ENCODE measurements at places on chromosomes 13 and 19.

- DNase-seq: no peak
Observed at GRCh38 chr13:44605721-44606120, 29.6 kb upstream of the TSC22D1 start.

GRCh38 chr13:43652760-43653159 lies 134.0 kb downstream of the ENOX1 start:
- DNase-seq: no peak

DNA sequence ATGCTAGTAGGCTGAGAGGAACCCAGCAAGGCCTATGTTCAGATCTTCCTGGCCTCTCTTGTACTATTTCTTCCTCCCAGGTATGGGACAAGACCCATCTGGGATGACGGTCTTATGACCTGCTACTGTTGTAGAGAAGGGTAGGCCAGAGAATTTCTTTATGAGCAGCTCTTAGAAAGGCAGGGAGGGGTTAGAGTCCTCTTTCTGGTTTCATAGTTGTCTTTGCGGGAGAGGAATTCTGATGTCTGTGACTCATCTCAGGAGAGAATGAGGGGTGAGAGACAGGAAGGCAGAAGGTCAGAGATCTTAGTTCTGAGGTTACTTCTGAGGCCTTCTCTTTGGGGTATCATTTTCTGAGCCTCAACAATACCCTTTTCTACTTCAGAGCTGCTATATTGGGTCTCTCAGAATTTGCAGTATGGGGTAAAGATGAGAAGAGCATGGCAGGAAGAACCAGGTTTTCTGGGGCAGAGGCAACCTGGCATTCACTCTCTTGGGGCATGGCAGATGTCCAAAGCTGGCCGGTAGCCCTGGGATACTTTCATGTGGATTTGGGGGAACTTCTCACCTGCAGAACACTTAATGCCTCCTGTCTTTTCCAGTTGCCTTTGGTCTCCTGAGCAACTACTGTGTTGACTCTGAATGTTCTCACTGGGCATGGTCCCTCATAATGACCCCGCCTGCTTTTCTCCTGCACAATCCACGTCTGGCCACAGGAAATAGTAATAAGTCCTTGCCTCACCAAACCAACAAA lies 154.4 kb downstream of the GGACT start:
- DNase-seq: no peak

DNA sequence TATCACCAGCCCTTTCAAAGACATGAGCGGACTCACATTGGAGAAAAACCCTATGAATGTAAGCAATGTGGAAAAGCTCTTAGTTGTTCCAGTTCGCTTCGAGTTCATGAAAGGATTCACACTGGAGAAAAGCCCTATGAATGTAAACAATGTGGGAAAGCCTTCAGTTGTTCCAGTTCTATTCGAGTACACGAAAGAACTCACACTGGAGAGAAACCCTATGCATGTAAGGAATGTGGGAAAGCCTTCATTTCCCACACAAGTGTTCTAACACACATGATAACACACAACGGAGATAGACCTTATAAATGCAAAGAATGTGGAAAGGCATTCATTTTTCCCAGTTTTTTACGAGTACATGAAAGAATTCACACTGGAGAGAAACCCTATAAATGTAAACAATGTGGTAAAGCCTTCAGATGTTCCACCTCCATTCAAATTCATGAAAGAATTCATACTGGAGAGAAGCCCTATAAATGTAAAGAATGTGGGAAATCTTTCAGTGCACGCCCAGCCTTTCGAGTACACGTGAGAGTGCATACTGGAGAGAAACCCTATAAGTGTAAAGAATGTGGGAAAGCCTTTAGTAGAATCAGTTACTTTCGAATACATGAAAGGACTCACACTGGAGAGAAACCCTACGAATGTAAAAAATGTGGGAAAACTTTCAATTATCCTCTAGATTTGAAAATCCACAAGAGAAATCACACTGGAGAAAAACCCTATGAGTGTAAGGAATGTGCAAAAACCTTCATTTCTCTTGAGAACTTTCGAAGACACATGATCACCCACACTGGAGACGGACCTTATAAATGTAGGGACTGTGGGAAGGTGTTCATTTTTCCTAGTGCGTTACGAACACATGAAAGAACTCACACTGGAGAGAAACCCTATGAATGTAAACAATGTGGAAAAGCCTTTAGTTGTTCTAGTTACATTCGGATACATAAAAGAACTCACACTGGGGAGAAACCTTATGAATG lies 17.6 kb downstream of the ZNF791 start:
- no peak for DNase-seq

- no peak for DNase-seq
Observed at GRCh38 chr13:45296259-45296658, 44.7 kb downstream of the TPT1 start.

DNA sequence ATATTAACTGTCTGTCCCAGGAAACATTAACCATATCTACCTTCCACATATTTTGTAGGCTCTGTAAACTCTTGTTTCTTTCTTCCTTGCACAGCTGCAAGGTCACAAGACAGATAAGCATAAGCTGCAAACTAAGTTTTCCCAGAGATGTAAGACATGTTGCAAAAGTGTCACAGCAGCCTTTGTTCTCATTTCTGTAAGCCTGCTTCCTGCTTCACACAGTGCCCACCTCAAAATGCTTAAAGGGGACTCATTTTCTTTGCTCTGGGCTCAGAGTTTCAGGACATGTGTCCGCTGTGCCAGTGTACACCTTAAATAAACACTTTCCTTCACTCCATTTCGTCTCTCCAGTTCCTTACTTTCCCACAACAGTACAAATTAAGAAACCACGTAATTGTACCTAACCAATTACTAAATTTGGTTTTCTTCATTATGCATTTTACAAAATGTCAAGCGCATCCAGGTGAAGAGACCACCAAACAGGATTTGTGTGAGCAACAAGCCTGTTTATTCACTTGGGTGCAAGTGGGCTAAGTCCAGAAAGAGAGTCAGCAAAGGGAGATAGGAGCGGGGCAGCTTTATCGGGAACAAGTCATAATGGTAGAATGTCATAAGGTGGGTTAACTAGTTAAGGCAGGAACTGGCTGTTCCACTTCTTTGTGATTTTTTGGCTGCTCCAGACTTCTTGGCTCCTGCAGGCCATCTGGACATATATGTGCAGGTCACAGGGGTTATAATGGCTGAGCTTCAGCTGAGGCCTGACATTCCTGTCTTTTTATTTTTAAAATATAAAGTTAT lies 12.7 kb upstream of the ZNF431 start:
- DNase-seq: no peak

GRCh38 chr19:46371371-46371901 lies 24.5 kb downstream of the PPP5C start:
- DNase-seq: no peak

- no peak for DNase-seq
Observed at GRCh38 chr13:111265701-111266035, 54.8 kb upstream of the TEX29 start.

- DNase-seq: no peak
Observed at GRCh38 chr19:1107661-1108261, 4.0 kb downstream of the GPX4 start.

DNA sequence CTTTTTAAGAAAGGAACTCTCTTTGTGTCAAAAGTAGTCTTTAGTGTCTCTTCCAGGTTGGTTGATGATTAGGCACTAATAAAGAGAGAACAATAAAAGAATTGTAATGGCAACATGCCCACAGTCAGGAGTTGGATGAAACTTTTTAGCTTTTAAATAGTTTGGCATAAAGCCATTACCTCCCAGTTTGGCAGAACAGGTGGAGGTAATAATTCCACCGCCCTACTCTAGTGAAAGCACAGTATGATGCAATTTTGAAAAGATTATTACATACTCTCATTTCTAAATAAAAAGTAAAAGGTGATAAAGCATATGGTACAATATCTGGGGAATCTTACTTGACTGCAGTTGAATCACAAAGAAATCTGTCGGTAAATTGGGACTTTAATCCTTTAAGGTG lies 497.6 kb downstream of the SUCLA2 start:
- DNase-seq: no peak

GRCh38 chr13:76796851-76797250 lies 89.4 kb downstream of the KCTD12 start:
- DNase-seq: no peak

- DNase-seq: no peak
Observed at GRCh38 chr13:24288870-24289269, 20.5 kb upstream of the C1QTNF9 start.

DNA sequence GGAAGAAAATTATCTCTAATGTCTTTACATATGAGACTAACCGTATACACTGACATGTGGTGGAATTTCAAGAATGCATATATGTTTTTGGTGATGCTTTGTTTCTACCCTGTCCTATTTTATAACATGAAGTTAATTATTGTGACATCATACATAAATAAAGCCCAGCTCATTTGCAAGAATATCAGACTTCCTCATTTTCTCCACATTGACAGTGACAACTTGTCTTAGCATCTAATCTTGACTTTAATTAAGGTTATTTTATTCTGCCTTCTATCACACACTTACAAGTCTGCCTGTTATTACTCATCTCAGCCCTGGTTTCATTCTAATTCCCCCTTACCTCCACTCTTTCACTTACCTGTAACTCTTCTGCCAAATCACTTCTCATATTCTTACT lies 140.6 kb upstream of the STARD13 start:
- no peak for DNase-seq

DNA sequence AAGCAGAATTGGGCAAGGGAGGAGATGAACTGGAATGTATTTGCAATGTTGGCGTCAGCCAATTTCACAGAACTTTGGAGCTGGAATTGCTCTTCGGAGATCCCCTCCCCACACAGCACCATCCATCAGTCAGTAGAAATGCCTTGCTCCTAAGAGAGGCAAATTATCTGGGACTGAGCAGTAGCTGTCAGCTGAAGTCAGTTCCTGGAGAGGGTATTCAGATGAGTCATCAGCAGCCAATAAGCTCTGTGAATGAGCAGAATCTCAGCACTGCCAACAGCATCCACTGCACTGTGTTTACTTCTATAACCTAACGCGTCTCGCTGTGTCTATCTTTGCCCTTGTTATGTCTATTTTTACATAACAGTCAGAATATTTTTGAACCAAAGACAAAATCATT lies 213.7 kb downstream of the SLITRK5 start:
- no peak for DNase-seq

DNA sequence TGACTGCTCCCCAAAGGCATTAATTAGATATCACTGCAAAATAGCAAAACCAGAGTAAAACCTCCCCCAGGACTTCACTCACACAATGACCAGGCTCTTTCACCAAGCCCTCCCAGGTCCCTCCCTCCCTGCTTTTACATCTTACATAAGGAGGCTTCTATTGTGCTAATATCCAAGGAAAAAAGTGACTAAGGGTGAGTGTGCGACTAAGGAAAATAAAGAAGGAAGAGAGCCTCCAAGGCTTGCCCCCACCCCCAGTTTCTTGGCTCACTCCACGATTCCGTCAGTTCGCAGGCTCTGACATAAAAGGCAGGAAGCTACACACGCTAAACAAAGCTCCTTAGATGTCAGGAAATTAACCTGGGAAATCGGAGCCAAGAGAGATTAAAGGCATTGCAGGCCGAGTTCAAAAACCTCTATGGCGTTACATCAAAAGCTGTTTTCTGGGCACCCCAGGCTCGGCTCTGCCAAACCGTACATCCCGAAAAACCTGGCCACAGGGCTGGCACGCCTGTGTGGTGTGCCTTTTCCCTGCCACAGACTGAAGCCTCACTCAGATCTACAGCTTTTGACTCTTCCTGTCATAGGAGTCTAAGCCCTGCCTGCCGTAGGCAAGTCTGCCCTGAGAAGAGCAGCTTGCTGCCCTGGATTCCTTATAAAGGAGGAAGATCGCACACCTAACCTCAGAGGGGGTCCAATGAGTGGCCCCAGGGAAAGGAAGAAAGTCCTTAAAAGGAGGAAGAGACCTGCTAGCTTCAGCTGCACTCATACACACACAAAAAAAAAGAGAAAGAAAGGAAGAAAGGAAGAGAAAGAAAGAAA lies 67.0 kb upstream of the SERP2 start:
- no peak for DNase-seq

DNA sequence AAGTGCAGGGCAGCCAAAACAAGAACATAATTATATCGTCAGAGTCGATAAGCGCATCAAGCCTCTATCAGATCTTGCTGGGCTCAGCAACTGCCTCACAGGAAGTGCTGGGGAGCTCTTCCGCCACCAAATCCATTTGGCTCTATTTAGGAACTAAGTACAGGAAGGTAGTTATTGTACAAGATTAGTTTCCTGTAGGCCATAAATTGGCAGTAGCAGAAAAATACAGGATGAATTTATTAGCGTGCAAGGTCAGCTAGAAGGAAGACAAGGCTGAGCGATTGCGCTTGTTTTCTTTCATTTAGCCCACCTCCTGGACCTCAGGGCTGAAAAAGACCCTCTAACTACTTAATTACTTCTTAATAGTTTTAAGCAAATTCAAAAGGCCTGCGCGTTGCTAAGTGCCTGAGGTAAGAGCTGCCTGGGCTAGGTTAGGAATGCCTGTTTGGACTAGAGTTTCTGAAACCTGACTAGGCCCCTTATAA lies 118.5 kb downstream of the IRS2 start:
- DNase-seq: no peak

- DNase-seq: no peak
Observed at GRCh38 chr19:44990459-44990858, 10.8 kb upstream of the RELB start.

GRCh38 chr19:58345558-58345957 lies 7.7 kb downstream of the A1BG start:
- DNase-seq: no peak

GRCh38 chr13:109615721-109616420 lies 170.5 kb downstream of the IRS2 start:
- no peak for DNase-seq

- no peak for DNase-seq
Observed at GRCh38 chr13:73519396-73520116, 460.8 kb downstream of the KLF5 start.

DNA sequence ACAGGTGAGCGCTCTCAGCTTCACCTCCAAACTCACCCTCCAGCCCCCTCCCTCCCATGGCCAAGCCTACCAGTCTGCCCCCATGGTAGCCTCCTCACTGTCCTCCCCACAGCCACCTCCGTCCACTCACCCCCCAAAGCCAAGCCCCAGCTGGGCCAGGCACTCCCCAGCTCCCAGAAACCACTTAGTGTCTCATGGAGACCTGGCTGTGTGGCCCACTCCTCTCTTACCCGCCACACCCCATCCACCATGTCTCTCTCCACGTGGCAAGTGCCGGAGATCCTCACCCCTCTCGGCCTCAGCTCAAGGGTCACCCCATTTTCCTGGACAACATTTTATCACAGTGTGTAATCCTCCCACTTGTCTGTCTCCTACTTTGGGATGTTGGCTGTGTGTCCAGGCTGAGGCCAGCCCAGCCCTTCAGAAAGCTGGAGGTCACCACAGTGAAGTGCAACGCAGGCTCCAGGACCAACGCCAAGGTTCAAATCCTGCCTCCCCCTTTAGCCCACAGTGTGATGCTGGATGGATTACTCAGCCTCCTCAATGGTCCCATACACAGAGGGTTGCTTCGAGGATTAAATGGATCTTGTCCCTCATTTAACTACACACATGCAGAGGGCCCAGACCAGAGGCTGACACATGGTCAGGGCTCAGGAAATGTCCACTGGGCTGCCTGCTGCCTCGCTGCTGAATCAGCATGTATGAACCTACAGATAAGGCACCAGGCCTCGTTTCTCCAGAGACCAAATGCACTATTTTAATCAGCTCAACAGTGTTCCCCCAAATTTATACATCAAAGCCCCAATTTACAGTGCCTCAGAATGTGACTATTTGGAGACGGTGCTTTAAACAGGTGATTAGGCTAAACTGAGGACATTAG lies 71.3 kb downstream of the CEBPG start:
- no peak for DNase-seq

- no peak for DNase-seq
Observed at GRCh38 chr13:99154064-99154463, 46.6 kb upstream of the UBAC2 start.

Data from T47D (cell line).